ENCODE measurements at places on chromosomes 2 and 18.

DNA sequence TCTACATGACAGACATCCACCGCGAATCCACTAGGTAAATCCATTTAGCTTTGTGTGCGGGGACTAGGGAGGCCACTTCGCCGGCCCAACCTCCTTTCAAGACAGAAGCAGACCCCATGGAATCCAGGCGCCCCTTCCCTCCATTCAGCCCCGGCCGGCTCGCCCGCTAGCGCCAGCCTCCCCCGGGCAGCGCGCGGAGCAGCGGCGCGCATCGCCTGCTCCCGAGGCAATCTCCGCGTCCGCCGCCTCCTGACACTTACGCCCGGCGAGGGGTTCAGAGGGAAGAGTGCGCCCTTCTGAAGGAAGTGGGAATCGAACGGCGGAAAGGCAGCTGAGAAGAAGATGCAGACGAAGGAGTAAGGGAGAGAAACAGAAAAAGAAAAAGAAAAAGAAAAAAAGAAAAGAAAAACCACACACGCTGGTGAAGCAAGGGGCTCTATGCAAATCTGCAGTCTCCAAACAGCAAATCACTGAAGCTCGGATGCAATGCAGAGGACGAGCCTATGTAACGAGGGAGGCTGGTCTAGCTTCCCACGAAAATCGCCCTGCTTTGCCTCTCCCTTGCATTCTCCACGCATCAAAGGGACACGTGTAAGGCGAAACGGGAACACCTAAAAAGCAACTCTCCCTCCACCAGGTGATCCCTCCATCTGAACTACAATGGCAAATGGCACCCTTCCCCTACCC lies 684.4 kb downstream of the NRXN1 start:
- DNase-seq: no peak

DNA sequence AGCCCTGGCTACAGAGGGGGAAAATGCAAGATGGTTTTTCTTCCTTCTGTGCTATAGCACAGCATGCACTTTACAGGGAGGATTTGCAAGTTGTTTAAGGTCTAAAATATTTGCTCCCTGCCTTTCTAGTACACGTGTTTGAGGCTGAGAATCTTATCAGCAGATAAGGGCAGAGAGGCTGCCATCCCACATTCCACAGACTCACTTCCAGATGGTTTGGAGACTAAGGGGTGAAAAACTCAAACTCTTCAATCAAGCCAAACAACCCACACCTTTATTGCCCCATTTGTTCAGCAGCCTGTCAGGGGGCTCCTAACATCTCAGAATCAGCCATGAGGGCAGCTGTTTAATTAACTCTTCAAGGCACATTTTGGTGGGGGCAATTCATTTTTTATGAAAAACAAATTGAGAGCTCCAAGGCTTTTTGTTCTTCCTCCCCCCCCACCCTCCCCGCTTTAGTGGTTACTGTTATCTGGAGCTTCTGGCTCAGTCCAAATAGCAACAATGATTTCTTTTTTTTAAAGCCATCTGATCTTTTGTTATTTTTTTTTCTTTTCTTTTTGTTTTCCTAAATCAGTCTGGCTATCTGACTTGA lies 242.6 kb upstream of the NT5C1B start:
- no peak for DNase-seq

- no peak for DNase-seq
Observed at GRCh38 chr2:230578106-230578505, 134.5 kb upstream of the CAB39 start.

DNA sequence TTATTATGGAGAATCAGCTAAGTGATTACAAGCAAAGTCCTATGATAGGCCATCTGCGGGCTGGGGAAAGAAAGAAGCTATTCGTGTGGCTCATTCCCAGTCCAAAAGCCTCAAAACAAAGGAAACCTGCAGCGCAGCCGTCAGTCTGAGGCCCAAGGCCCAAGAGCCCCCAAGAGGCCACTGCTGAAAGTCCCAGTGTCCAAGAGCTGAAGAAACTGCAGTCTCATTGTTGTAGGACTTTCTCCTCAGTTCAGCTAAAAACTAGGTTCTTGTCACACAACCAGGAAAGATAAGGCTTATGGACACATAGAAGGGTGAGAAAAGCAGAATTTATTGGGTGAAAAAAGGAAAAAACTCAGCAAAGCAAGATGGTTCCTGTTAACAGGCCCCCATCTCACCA lies 143.2 kb downstream of the RHBDD1 start:
- no peak for DNase-seq

GRCh38 chr2:38168710-38169480 lies 92.9 kb upstream of the CYP1B1 start:
- DNase-seq: no peak

DNA sequence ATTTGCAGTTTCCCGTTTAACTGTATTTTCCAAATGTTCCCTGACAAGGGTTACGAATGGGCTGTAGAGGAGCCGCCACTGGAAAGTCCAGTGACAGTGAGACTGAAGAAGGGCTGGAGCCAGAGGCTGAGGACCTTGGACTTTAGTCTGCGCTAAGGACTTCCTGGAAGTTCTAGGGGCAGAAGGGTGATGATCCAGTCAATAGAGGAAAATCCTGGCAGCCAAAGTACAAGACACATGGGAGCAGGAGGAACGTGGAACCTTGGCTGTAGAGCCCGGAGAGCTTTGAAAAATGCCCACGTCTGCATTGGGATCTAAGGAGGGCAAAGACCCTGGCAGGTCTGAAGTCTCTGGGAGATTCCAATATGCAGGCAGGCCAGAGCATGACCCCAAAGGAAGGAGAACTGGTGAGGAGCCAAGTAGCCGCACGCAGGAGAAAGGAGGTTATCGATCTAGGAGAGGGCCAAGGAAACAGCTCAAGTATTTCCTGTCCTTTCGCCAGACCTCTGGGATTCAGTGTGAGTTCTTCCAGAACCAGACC lies 28.5 kb downstream of the MBP start:
- DNase-seq: no peak

- DNase-seq: no peak
Observed at GRCh38 chr2:234615643-234616356, 118.9 kb upstream of the ARL4C start.

GRCh38 chr2:138455275-138455674 lies 46.3 kb upstream of the SPOPL start:
- no peak for DNase-seq

GRCh38 chr18:50748243-50749229 lies 71.3 kb downstream of the MRO start:
- no peak for DNase-seq

DNA sequence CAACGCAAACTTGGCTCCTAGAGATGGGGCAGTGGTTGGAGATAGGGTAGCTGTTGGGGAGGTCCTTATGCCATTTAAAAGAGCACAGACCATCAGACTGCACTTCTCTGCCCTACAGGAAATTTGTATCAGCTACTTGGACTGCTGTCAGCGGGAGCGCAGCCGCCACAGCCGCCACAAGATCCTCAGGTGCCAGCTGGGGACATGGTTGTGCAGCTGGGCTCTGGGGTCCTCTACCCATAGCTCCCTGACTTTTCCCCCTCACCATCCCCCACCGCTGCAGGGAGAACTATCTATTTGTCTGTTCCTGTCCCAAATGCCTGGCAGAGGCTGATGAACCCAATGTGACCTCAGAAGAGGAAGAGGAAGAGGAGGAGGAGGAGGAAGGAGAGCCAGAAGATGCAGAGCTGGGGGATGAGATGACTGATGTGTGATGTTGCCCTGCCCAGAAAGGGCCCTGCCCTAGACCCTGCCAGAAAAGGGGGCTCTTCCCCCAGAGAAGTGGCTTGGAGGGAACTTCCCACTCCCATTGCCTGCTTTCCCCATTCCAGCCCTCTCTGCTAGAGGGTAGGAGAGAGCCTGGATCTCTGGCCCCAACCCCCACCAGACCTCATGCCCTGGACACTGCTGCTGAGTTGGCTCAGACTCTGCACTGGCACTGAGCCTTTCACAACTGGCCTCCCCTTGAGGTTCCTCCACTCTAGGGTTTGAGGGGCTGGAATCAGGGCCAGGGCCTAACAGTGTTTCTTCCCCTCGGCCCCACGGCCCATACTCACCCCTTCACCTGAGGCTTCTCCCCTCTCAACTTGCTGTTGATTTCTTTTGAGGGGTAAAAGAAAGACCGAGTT lies 7.3 kb downstream of the PRADC1 start:
- no peak for DNase-seq

GRCh38 chr2:152542337-152542994 lies 174.8 kb downstream of the PRPF40A start:
- no peak for DNase-seq

GRCh38 chr2:106270471-106270891 lies 76.4 kb upstream of the UXS1 start:
- no peak for DNase-seq

GRCh38 chr2:44935729-44936098 lies 5.8 kb upstream of the SIX3 start:
- no peak for DNase-seq

GRCh38 chr2:25375989-25376545 lies 34.3 kb upstream of the DNMT3A start:
- DNase-seq: no peak

DNA sequence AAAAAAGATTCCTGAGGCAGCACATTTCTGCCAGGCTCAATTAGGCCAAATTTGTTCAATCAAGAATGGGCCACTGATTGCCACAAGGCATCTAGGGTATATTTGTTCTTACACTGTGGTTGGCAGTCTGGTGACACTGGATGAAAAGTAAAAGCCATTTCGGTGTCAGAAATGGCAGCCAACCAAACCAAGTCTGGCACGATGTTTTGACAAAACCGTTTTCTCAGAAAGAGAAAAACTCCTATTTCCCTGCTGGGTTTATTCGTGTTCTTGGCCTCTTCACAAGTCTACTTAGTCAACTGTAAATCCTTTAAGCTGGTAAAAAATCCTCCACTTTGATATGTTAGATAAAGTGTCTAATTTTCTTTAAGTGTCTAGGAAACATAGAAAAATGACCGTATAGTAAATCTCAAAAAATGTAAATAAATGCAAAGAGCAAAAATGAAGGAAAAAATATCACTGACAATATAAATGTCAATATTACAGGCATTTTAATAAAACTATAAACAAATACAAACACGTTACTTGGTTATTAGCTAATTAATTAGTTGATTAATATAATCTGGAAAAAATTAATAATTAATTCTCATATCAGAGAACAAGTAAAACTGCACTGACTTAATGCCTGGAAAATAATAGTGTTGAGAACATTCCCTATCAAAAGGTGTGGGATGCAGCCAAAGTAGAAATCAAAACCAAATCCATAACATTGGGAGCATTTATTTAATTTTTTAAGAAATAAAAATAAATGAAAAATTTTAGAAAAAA lies 182.0 kb upstream of the ZNF804A start:
- DNase-seq: no peak

- peak; percentile 49 for DNase-seq
Observed at GRCh38 chr2:233059797-233060500, at the start of gene INPP5D. Gene INPP5D (plus strand): TSS chr2:233060342. CDS start chr2:233060479, 137 bp downstream.

All from stimulated activated CD8-positive, alpha-beta memory T cell treated with anti-CD3 and anti-CD28 coated beads, Interleukin-15, amount 100 ng/mL, for 4 hours (primary cell).